ENCODE measurements at places on chromosomes 2 and 18.

- DNase-seq, result no peak
Observed at GRCh38 chr2:226151157-226151556, 648.5 kb downstream of the IRS1 start.

DNA sequence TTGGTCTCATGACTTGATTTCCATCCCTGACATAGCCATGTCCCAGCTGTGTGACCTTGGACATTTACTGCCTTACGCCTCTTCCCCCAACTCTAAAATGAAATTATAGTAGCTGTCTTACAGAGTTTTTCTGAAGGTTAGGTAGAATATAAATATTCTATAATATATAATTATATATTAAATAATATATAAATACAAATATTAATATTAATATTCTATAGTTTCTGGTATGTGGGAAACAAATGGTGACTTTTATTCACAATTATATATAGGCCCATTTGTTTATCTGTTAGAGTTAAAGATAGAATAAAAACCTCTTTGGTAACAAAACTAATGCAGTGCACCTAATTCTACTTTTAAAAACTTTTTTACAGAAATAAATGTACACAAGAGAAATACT, 1.7 kb downstream of the RBBP8 start:
- DNase-seq, result no peak

DNA sequence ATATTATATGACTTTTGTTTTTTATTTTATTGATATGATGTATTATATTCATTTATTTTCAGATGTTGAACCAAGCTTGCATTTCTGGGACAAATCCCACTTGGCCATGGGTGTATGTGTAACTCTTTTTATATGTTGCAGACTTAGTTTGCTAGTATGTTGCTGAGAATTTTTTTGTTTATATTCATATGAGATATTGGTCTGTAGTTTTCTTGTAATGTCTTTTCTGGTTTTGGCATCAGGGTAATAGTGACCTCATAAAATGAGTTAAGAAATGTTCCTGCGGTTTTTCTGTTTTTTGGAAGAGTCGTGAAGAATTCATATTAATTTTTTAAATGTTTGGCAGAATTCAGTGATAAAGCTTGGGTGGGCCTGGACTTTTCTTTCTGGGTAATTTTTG, 88.7 kb downstream of the ASB1 start:
- no peak for DNase-seq

- no peak for DNase-seq
Observed at GRCh38 chr2:239498576-239498975, 97.8 kb upstream of the HDAC4 start.

GRCh38 chr2:229914171-229914570, 7.6 kb downstream of the TRIP12 start:
- no peak for DNase-seq

GRCh38 chr2:160884056-160884455, 276.2 kb upstream of the TANK start:
- no peak for DNase-seq

DNA sequence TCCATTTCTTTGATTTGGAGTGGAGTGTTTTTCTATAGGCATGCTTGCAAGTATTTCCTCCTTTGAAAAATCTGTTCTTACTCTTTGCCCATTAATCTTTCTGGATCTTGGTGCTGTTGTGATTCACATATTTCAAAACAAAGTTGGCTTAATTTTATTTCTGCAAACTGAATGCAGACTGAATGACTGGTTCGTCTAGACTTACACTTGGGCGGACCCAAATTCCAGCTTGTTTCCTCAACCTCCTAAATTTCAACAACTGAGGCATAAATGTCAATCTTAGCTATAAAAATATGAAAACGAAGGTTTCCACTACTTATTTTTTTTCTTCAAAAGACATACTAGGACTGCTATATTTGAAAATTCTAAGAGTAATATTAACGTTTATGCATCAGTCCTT, 59.0 kb downstream of the ANKRD44 start:
- no peak for DNase-seq

DNA sequence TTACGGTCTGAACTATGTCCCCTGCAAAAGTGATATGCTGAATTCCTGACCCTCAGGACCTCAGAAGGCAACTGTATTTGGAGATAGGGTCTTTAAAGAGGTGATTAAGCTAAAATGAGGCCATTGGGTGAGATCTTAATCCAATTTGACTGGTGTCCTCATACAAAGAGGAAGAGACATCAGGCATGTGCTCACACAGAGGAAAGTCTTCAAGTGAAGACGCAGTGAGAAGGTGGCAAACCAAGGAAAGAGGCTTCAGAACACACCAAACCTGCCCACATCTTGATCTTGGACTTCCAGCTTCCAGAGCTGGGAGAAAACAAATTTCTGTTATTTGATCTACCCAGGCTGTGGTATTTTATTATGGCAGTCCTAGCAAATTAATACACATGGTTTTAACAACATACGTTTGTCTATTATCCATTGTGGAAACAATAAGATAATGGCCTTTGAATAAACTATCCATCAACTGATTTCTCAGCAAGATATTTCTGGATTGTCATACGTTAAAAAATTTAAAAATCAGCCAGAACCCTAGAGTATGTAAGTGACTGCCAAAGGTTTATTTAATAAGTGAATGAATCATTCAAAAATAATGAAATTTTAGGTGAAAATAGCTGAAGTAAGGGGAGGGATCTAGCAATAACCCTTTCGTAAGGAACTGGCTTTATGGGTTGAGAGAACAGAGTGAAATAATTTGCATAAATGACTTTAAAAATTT, 6.5 kb downstream of the WIPF1 start:
- DNase-seq, result no peak

GRCh38 chr2:100909534-100910081, 89.7 kb downstream of the NPAS2 start:
- no peak for DNase-seq

DNA sequence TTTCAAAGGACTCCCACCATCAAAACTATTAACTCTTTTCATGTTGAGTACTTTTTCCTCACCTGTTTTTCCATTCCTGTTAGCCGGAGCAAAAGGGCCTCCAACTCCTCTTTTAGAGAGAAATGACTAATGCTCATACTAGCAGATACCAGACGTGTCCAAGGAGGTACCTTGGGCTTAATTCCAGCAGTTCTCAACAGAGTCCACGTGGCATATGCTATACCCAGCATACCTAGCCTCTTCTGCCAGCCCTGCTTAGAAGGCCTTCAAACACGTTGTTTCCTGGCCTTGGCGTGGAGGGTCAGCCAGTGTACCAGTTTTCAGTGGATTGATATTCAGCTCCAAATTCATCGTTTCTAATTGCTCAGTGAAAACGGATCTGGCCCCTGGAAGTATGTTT, 123.9 kb downstream of the MGAT5 start:
- DNase-seq, result no peak

GRCh38 chr18:67484458-67484857, 32.1 kb downstream of the DSEL start:
- no peak for DNase-seq

DNA sequence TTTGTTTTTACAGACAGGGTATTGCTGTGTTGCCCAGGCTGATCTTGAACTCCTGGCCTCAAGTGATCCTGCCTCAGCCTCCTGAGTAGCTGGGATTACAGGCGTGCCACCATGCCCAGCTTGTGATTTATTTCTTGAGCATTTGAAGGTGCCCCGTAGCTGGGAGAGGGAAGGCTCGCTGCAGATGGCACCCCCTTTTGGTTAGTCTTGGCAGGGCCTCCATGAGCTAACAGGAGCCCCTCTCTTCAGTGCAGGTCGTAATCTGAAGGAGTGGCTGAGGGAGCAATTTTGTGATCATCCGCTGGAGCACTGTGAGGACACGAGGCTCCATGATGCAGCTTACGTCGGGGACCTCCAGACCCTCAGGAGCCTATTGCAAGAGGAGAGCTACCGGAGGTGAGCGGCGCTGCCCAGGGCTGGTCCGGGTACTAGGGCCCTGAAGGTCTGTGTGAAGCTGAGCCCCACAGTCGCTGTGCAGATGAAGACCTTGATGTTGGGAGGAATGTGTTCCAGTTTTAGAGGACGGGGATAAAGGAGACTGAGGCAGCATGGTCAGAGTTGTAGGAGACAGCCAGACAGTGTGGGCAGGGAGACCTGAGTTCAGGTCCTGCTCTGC, 6.7 kb downstream of the ASB1 start:
- DNase-seq, result no peak

GRCh38 chr18:58449464-58449863, 179.4 kb downstream of the ALPK2 start:
- no peak for DNase-seq

GRCh38 chr2:128901572-128902391, 583.1 kb upstream of the HS6ST1 start:
- DNase-seq, result no peak

DNA sequence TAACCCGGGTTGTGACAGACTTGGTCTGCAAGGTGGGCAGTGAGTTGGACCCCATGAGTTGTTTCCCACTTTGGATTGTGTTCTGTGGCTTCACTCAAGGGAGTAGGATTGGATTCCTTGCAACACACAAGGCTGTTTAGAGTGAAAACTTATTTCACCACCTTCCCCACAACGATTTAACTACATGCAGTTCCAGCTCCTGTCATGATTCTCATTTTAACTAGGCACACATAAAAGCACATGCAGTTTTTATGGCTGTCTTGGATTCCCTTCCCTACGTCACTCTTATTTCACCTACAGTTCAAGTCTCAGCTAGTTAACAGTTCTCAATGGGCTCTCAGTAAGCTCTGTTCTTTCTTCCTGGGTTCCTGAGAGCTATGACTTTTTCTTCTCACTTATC, 15.9 kb downstream of the EFEMP1 start:
- DNase-seq, result no peak

DNA sequence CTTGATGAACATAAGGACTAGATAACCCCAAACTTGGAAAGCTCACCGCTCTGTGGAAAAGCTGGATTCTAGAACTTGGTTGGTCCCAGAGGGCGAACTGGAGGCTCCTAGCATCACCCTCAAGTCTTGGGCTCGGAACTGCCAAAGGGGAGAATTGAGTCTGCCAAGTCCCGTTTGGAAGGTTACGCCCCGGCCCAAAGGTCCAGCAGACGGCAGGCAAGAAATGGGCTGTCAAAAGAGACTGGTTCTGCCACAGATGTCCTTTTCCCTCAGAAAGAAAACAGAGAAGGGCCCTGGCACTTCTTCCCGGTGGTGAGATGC, 182.2 kb downstream of the ANAPC1 start:
- DNase-seq, result no peak

GRCh38 chr2:103459283-103459682, 697.5 kb downstream of the TMEM182 start:
- no peak for DNase-seq

All from T1000 (cell line).